ENCODE measurements at places on chromosomes 1 and 21.

DNA sequence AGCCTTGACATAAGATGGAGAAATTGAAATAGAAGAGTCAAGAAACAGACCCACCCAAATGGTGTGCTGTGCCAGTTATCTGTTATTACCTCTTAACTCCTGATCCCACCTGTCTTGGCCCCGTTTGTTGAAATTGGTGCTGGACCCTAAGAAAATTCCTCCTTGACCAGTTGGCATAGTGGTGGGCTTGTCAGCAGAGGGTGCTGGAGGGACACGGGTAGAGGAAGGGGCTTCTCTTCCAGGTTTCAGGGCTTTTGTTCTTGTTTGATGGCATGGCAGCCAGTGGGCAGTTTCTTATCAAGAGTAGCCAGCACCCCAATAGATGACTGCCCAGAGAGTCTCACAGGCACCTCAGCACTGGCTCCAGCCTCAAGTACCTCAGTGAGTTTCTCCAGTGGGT is 51.6 kb downstream of the PCBP3 start:
- DNase-seq: no peak

DNA sequence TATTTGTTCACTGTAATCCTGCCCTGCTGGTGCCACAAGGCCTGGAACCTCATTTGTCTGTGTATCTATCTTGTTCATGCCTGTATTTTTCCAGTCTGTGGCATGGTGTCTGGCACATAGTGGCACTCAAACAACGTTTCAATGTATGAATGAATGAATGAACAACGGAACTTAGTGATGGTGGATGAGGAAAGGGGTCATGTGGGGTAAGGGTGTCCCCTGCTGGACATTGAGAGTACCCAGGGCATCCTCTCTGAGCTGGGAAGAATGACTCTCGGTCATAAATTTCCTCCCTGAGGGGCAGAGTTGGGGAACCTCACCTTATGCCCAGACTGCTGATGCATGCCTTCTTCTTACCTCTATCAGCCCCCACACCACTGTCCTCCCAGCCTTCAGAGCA is 18.9 kb upstream of the ZNF683 start:
- DNase-seq: no peak

DNA sequence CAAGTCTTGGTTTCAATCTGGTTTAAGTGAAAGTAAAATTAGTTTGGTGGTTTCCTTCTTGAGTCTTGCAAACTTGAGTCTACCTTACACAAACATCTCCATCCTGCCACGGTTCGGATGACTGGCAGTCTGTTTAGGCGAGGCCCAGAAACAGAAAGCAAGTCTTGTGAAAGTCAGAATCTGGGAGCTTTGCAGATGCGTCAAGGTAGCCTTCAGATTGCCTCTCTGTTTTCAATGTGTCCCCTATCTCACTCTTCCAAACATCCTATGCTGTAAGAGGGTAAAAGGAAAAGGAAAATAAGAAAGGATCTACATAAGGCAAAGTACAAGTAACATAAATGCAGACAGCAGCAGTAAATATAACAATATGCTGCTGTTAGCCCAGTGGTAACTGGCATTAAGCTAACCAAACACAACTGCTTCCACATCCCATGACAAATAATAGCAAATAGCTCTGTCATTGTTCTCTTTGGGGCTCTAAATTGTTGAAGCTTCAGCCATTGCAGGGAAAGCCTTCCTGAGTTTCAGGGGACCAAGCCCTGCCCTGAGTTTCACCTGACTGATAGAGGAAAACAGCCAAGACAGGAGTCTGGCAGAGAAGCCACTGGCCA is 26.2 kb upstream of the C1orf105 start:
- no peak for DNase-seq

GRCh38 chr1:150009604-150010392 is 728 bp downstream of the OTUD7B start:
- peak; percentile 77 for DNase-seq

All from cardiac septum (tissue), 1 donor.